ENCODE measurements at places on chromosomes 6 and 20. TPM values are rescaled to one million over a fixed set of nuclear protein-coding genes. Genes with fewer than 3 reads are reported as not detected.

The LRRC1 gene
- total RNA-seq = 4.4 TPM

The MCHR2 gene
- total RNA-seq = not detected

The HCK gene
- 1.8 TPM for total RNA-seq

The PIGU gene
- 20.5 TPM for total RNA-seq

The MUCL3 gene
- not detected for total RNA-seq

The MICAL1 gene
- total RNA-seq = 88.4 TPM

The SEMG2 gene
- total RNA-seq = not detected

The CCN2 gene
- not detected for total RNA-seq

The MUC21 gene
- total RNA-seq = not detected

The ARHGAP18 gene
- total RNA-seq = 7.5 TPM

The NR2E1 gene
- total RNA-seq = not detected

The CASS4 gene
- total RNA-seq = 10.2 TPM

The ABT1 gene
- total RNA-seq = 29.0 TPM

The NMBR gene
- total RNA-seq = not detected

The CHRNA4 gene
- total RNA-seq = not detected

The SNAI1 gene
- 0.51 TPM for total RNA-seq

The NKAIN4 gene
- not detected for total RNA-seq

The SLC22A1 gene
- total RNA-seq = 4.0 TPM

The KCNK16 gene
- total RNA-seq = not detected

The CDH26 gene
- total RNA-seq = 0.59 TPM

The KIF6 gene
- total RNA-seq = 0.10 TPM

The ADGB gene
- total RNA-seq = not detected

The KIAA0408 gene
- total RNA-seq = 16.4 TPM

The C6orf58 gene
- total RNA-seq = not detected

The YTHDF1 gene
- total RNA-seq = 45.1 TPM

The KCNK17 gene
- not detected for total RNA-seq

The YWHAB gene
- total RNA-seq = 278 TPM

The DUSP15 gene
- total RNA-seq = not detected

The TTK gene
- total RNA-seq = 23.6 TPM

The CCN5 gene
- not detected for total RNA-seq

The CYP21A2 gene
- 1.0 TPM for total RNA-seq

The SLC17A1 gene
- total RNA-seq = 0.15 TPM

The ADGRG6 gene
- total RNA-seq = not detected

The CYP24A1 gene
- total RNA-seq = not detected

The COL9A3 gene
- total RNA-seq = not detected

The CLPSL2 gene
- not detected for total RNA-seq

The SH3BGRL2 gene
- total RNA-seq = 0.32 TPM

The VIP gene
- total RNA-seq = not detected

The MAFB gene
- 0.12 TPM for total RNA-seq

The JARID2 gene
- 40.3 TPM for total RNA-seq

The SLC35D3 gene
- not detected for total RNA-seq

Data from T-helper 1 cell treated with Interleukin-12 subunit alpha and Interleukin-12 subunit beta and Interleukin-4 antibody, amounts not matched to agents 30 ng/mL and 1 ng/mL, for 36 hours (primary cell).